ENCODE measurements at places on chromosomes 7 and 10.

DNA sequence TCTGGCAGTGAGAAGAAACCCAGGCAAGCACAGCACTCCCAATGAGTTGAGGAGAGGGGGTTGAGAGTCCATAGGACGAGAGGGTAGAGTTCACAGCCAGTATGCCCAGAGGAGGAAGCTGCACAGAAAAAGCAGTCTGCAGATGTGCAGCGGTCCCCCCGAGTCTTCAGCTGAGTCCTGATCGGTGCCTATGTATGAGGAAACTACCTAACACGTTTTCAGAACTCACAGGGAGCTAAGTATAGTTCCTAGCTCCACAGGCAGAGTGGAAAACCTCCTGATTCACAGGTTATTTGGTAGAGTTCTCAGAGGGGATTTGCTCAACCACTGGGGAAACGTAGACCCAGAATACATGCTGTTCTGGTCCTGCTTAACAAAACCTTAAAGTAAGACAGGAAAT lies 271.3 kb upstream of the CNTNAP2 start:
- no peak for DNase-seq

DNA sequence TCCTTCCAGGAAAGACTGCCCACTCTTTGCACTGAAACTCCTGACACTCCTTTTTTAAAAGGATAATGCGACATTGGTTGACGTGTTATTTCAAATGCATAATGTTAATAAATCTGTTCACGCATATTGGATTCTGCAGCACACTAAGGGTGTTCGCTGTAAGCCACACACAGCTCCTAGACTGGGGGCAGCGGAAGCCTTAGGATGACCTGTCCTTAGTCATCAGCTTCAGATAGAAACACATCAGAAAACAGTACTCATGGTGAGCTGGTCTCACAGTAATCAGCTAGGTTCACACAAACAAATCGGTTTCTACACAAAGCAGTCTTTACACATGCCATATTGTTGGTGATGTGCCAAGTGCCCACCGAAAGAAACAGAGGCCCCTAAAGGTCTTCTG lies 4.3 kb downstream of the NPS start:
- no peak for DNase-seq

DNA sequence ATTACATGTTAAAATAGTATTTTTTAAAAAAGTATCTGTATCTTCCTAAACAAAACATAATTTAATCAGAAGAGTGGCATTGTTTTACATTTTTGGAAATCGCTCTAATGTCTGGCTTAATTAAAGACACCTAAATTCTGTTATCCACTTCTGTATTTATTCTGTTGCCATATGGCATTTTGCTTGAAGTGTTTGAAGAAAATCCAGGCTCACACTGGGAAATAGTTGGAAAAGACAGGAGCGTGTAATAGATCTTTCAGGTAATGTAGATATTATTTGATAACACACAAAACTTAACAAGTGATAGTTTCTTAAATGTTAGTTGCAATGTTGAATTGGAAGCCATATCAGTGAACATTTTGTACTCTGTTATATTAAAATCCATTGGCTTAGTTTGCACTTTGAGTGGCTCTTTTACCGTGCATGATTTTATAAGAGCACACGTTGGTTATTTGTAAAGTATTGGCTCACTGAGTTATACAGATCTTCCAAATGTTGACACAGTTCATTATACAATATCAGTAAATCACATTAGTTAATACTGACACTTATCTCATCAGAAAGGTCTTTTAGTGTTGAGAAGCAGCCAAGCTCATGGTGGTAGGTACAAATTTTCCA lies 128.4 kb upstream of the NPVF start:
- DNase-seq = no peak

- DNase-seq = peak; percentile 58
Measured at GRCh38 chr10:110471566-110472139, 26.1 kb upstream of the DUSP5 start.

GRCh38 chr7:115932880-115933279 lies 97.7 kb downstream of the TFEC start:
- no peak for DNase-seq

DNA sequence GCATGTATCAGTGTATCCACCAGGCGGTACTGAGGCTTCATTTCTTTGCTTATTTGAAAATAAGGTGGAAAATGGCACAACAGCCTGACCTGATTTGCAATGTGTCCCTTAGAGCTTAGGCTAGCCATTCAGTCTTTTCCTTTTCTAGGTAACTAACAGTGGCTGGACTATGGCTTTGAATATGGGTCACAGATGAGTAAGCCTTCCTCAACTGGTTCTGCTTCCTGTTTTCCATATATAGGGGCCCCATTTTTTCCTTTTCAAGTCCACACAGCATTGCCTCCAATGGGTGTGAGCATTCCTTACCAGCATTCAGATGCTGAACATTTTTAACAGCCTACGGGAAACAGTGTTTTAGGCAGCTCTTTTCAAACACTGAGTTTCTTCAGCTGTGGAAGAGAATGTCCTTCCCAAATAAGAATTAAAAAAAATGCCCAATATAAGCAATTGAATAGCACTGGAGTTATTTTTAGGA lies 3.9 kb upstream of the ITGB1 start:
- peak; percentile 88 for DNase-seq

GRCh38 chr10:107653832-107654287 lies 489.4 kb upstream of the SORCS1 start:
- DNase-seq = peak; percentile 49

- DNase-seq = peak; percentile 43
Measured at GRCh38 chr10:115092555-115093285, 445 bp upstream of the ATRNL1 start.

DNA sequence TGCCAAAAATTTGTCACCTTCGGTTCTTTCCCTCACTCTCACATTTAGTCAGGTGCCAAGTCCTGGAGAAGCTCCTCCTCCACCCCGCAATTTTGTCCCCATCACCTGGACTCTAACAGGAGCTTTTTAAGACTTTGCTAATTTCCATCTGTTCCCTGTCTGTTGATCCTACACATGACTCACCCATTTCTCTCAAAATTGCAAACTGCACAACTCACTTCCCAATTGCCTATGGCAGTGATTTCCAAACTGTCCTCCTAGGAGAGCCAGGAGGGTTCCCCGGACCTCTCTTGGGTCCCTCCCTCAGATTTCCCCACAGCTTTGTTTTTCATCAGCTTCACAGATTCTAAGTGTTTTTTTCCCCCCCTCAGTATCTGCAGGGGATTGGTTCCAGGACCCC lies 120.3 kb downstream of the WNT2 start:
- peak; percentile 44 for DNase-seq

DNA sequence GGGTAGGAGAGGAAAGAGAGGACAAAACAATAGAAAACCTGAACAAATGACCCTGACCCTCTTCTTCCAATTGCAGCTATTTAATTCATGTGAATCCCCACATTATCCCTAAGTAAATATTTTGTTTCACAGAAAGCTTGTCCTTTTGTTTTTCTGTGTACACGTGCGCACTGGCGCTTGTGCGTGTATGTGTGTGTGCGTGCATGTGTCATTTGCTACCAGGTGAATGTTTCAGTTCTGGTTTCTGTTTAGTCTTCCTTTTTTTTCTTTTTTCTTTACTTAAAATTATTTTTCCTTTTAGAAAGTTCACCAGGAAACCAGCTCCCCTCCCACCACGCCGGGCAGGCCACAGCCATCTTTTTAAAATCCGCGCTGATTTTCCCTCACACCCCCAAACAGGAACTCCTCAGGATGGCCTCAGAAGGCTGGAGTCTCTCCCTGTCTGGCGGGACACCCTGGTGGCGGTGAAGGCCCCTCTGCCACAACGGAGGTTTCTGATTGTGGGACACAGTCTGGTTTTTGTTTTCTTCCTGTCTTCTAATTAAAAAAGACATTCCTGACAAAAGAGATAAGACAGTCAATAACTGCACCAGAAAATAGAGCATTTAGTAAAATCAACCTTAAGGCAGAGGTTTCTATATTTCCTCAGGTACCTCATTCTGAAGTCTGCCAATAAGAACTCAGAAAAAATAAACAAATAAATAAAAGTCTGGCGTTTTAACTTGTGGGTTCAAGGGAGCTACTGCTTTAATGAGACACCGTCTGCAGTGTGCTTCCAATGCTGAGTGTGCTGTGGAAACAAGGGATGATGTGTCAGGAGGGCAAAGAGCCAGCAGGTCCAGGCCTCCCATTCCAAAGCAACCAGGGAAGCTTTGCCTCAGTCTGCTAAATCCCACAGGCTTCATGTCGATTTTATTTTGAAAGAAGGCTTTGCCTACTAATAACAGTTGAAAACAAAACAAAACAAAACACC lies 17.4 kb downstream of the IRF5 start:
- peak; percentile 48 for DNase-seq
